ENCODE measurements at places on chromosomes 16 and 17.

GRCh38 chr16:52466994-52467393 lies 79.9 kb downstream of the TOX3 start:
- DNase-seq = no peak
- no peaks in the 10 kb centered on the region for H3K4me1 ChIP-seq
- H3K27me3 ChIP-seq = no peaks in the 10 kb centered on the region
- H3K27ac ChIP-seq = no peak overlapping the region
- H3K36me3 ChIP-seq = no peaks in the 10 kb centered on the region

DNA sequence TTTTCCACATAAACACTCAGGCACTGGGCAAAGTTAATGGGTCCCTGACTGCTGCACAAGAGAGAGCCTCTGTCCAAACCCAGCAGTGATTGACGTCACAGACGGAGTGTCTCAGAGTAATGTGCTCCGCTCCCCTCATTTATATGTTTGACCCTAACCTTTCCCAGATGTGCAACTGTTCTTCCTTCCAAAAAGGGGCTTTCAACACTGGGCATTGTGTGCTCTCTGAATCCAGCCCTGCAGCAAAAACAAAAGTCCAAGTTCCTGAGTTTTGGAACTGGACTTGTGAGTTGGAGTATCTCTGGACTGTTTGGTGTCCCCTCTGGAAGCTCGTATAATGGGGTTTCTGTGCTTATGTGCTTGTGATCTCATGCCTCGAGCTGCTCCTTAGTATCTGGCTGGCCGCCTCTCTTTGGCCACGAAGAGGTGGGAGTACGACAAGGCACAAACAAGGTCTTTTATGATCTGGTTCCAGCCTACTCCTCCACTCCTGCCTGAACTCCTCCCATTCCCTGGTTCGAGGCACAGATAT lies 76.4 kb upstream of the SMIM36 start:
- DNase-seq = no peak
- no peaks in the 10 kb centered on the region for H3K36me3 ChIP-seq
- H3K4me3 ChIP-seq = no peak overlapping the region
- H3K27ac ChIP-seq = no peak overlapping the region

DNA sequence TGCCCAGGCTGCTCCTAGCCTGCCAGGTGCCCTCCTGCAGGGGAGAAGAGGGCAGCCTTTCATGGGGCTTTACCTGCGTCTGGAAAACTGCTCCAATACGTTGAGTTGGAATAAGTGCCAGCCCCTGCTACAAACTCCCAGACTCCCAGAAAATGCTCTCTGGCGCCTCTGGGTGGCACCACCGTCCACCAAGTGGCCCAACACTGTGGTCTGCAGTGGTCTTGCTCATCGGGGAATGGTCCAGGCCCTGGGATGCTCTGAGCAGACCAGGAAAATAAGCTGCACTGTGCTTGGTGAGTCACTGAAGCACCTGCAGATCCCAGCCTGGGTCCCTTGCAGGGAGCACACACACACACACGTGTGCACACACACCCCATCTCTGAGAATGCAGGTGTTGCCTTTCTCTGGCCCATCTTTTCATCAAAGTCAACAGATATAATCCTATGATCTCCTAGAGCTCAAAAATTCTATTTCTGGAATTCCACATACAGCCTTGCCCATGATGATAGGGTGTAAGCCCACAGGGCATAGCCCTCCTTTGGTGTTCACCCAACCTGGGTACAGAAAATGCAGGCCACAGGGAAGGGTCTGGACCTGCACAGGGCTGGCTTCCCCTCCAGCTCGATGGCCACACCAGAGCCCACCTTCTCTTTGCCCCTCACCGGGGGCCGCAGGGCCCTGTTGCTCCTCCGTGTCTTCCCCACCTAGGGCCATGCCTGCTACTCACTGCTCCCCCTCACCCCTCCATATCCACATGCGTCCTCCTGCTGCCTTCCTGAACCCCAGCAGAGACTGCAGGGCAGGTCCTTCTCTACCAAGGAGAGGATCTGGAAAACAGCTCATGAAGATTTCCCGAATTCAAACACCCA lies 20.5 kb downstream of the CDIP1 start:
- H3K36me3 ChIP-seq = peaks cover 12% of the 10 kb centered on the region
- H3K27ac ChIP-seq = no peak overlapping the region
- H3K27me3 ChIP-seq = no peaks in the 10 kb centered on the region

DNA sequence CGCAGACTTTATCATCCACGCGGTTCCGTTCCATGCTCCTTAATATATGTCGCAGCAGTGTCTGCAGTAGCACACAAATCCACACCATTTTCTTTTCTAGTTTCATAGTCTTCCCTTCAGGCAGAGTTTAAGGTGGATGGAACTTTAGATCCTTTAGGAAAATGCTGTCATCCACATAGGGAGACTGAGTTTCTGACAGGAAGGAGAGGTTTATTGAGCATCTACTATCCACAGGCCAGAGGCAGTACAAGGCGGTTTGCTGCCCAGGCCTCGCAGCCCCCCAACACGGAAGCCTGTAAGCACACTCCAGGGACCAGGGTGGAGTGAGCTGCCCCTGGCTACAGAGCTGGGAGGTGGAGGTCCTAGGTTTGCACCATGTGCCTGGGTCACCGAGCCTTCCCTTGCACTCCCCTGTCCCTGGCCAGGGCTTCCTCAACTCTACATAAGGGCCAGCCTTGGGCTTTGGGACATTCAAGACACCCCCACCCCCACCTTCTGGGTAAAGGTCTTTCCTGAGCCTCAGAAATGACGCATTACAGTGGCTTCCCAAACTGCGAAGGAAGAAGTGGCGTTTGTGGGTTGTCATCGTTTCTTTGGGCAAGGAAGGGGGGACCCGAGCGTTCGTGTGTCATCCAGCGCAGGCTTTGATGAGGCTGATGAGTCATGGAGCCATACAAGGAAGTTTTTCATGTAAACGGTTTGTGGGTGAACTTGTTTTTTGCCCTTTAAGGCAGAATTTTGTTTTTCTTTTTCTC lies 146.5 kb upstream of the PLCG2 start:
- DNase-seq = peak; percentile 91
- H3K4me3 ChIP-seq = no peak overlapping the region
- H3K27ac ChIP-seq = peak overlapping the region; percentile 73

DNA sequence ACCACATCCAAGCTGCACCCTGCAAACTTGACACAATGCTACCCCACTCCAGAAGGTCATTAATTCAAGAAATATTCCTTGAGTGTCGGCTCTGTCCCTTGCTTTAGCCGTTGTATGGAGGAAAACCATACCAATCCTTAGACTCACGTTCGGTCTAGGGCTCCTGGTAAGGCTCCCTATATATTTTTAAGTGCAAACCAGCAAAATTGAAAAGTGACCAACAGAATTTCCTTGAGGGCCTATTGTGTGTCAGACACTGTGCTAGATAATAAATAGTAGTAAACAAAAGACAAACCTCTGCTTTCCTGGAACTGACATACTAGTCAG lies 390 bp upstream of the BBS2 start:
- H3K27me3 ChIP-seq = no peaks in the 10 kb centered on the region
- H3K27ac ChIP-seq = peak overlapping the region; percentile 48
- H3K36me3 ChIP-seq = no peaks in the 10 kb centered on the region
- H3K4me3 ChIP-seq = peak overlapping the region; percentile 92

- H3K27ac ChIP-seq = no peak overlapping the region
- H3K4me1 ChIP-seq = no peaks in the 10 kb centered on the region
- H3K4me3 ChIP-seq = no peak overlapping the region
- no peak for DNase-seq
- no peaks in the 10 kb centered on the region for H3K27me3 ChIP-seq
- no peaks in the 10 kb centered on the region for H3K36me3 ChIP-seq
These were observed 8.4 kb downstream of the HSDL1 start for GRCh38 chr16:84136331-84137125.

DNA sequence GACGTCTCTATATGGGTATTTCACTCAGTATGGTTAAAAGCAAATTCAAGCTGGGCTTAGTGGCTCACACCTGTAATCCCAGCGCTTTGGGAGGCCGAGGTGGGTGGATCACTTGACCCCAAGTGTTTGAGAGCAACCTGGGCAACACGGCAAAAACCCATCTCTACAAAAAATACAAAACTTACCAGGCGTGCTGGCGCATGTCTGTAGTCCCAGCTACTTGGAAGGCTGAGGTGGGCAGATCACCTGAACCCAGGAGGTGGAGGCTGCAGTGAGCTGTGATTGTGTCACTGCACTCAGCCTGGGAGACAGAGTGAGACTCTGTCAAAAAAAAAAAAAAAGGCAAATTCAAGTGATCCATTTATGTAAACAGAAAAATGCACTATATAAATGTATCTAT lies 1.3 kb upstream of the TNFRSF17 start:
- H3K4me3 ChIP-seq = no peak overlapping the region
- H3K27ac ChIP-seq = no peak overlapping the region
- no peaks in the 10 kb centered on the region for H3K4me1 ChIP-seq
- DNase-seq = no peak

- H3K27ac ChIP-seq = no peak overlapping the region
- H3K4me3 ChIP-seq = no peak overlapping the region
- no peak for DNase-seq
- peaks cover 7% of the 10 kb centered on the region for H3K4me1 ChIP-seq
These were observed 61.3 kb upstream of the SDK2 start for GRCh38 chr17:73705594-73705993.

DNA sequence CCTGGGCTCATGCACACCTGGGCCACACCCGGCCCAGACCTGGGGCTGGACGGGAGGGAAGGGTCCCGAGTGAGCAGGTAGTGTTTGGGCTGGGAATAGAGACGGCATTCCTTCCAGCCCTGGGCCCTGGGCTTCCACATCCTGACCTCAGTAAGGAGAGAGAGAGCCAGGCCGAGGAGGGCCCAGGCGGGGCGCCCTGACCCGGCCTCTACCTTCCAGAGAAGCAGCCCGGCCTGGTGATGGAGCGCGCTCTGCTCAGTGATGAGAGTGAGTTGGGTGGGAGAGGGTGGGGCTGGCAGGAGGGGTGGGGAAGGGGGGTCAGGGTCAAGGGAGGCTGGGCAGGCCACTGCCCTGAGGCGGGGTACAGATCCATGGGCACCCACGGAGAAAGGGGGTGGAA lies 13.6 kb upstream of the MYO15B start:
- H3K4me1 ChIP-seq = peaks cover 16% of the 10 kb centered on the region
- H3K36me3 ChIP-seq = peaks cover 33% of the 10 kb centered on the region
- no peak overlapping the region for H3K4me3 ChIP-seq
- H3K27me3 ChIP-seq = no peaks in the 10 kb centered on the region
- DNase-seq = no peak

DNA sequence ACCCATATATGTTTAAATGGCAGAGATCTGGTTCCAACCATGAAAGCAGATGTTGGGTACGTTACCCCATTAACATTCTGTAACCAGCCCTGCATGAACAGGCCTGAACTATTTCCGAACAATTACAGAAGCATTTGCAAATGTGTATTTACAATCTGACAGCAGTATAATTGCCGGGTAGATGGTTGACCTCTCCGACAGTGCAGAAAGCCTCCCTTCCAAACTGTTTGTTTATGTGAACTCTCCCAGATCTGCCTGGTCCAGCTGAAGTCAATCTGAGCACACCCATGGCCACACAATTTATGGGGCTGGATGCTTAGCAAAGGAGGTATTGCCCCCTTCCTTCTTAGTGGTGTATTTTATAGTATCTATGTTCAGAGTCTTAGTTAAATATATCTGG lies 21.8 kb downstream of the NUDT7 start:
- no peak overlapping the region for H3K27ac ChIP-seq
- DNase-seq = no peak
- H3K27me3 ChIP-seq = no peaks in the 10 kb centered on the region
- no peaks in the 10 kb centered on the region for H3K36me3 ChIP-seq

DNA sequence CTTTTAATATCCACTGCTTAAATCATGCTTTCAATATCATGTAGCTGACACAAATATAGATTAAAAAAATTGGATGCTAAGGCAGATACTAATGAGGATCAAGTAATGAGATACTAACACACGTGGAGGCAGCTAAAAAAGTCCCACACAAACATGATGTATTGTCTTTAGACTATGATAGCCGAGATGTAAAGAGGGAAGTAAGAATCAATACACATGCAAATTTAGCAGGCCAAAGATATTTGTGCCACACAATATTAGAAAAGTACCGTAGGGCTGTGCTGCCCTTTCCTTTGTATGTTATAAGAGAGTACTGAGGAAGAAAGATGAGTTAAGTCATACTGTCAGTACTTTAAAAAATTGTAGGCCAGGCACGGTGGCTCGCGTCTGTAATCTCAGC lies 51.4 kb upstream of the STAC2 start:
- H3K4me1 ChIP-seq = no peaks in the 10 kb centered on the region
- no peaks in the 10 kb centered on the region for H3K27me3 ChIP-seq
- DNase-seq = no peak
- H3K4me3 ChIP-seq = no peak overlapping the region

DNA sequence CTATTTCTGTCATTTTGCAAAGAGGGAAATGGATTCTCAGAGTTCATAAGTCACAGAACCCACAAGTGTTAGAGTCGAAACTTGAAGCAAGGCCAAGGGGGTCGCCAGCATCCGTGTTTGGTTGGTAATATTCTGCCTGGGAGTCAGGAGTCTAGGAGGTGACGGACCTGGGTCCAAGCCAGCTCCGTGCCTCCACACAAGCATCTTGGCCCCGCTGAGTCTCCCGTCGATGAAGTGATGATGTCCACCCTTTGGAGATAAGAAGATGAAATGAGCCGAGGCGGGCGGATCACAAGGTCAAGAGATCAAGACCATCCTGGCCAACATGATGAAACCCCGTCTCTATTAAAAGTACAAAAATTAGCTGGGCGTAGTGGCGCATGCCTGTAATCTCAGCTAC lies 53.2 kb upstream of the TNRC6C start:
- no peak overlapping the region for H3K4me3 ChIP-seq
- no peak overlapping the region for H3K27ac ChIP-seq
- DNase-seq = no peak
- H3K36me3 ChIP-seq = no peaks in the 10 kb centered on the region
- no peaks in the 10 kb centered on the region for H3K27me3 ChIP-seq

DNA sequence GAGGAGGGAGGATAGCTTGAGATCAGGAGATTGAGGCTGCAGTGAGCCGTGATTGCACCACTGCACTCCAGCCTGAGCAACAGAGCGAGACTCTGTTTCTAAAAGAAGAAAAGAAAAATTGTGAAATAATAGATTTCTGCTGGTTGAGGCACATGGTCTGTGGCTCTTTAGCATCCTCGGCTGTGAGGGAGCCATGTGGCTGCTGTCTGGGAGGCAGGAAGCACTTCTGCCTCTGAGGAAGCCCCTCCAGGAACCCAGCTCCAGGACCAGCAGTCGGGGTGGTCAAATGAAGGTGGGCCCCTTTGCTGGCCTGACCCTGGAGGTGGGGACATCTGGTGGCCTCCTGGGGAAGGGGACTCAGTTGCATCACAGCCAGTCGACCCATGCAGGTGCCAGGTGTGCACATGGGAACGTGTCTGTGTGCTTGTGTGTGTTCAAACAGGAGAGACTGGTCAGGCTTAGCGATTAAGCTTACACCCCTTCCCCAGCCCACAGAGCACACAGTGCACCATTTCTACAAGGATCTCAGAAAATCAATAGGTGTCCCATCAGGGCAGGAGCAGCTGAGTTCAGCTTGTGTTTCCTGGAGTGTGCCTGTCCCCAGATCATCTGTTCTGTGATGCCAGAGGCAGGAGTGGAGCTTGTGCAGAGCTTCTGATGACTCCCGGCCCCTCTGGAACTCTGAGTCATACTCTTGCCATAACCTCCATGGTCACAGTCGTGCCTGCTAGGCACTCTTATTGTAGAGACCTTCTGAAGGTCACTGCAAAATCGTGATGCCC lies 24.3 kb upstream of the MGAT5B start:
- H3K27me3 ChIP-seq = peaks cover 15% of the 10 kb centered on the region
- no peak for DNase-seq
- peaks cover 16% of the 10 kb centered on the region for H3K4me1 ChIP-seq

- no peak overlapping the region for H3K4me3 ChIP-seq
- H3K27ac ChIP-seq = no peak overlapping the region
- H3K36me3 ChIP-seq = peaks cover 73% of the 10 kb centered on the region
These were observed 37.7 kb downstream of the DUSP14 start for GRCh38 chr17:37527249-37527851.

- no peak for DNase-seq
- peak overlapping the region; percentile 21 for H3K27ac ChIP-seq
- H3K36me3 ChIP-seq = peaks cover 48% of the 10 kb centered on the region
- H3K4me3 ChIP-seq = no peak overlapping the region
- peaks cover 23% of the 10 kb centered on the region for H3K4me1 ChIP-seq
These were observed 11.0 kb downstream of the EFTUD2 start for GRCh38 chr17:44887971-44888954.
